ENCODE measurements at places on chromosomes 16 and 17.

DNA sequence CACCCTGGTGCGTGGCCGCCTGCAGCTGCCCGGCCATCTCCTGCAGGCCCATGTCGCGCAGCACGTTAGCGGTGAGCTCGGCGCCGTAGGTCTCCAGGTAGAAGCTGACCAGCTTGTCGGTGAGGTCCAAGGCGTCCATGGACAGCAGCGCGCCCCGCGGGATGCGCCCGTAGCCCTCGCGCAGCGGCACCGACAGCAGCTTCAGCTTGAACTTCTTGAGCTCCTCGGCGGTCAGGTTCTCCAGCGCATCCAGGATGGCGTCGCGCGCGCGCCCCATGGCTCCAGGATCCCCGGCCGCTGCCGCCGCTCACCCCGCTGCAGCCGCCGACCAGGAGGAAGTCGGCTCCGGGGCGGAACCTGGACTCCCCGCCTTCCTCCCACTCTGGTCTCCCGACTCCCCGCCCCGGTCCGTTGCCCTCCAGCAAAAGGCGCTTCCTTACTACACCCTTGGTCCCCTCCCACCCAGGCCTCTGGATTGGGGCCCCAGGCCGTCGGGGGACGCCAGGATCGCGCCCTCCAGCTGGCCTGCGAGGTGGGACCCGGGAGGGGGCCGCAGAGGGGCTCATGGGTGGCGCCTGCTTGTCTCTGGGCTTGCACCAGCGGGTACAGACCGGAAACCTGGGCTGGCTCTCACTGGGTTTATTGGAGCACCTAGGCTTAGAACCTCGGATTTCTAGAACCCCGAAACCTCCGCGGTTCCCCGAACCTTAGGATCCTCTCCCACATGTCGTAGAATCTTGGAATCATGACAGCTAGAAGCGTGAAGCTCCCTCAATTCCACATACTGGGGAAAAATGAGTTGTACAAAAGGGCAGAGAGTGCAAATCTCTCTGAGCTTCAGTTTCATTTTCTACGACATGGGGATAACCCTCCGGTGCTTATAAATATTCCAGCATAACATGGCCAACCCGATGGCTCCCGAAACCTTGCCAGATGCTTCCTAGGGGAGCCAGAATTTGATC, at the start of gene PYCARD:
Gene PYCARD, minus strand, starts transcription at position 347 of the 962 bp plus-strand sequence. Its CDS starts 70 bp downstream, at position 277.
- no peak for DNase-seq

DNA sequence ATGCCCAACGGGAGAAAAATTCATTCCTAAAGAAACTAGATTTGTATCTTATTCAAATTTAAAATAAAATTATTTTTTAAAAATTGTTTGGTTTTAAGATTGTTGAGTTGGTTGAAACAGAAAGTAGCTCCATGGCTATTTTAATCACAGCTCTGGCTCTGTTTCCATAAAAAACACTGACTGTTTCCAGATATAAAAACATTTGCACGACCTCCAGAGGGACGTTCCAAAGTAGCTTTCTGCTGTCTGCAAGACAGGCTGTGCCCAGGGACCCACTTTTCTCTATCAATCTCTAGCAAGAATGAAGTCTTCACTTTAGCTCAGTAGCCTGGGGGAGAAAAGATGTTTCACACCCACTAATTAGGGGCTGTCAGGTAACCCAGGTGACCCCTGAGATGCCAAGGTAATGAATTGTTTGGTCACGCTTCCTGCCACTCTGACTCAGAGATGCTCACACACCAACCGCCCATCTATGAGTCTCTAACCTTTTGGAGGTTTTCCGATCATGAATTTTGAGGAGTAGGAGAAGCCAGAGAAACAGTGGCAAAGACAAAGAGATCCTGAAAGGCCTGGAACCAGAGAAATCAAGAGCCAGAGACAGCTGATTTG, 220.1 kb upstream of the SOX9 start:
- no peak for DNase-seq

DNA sequence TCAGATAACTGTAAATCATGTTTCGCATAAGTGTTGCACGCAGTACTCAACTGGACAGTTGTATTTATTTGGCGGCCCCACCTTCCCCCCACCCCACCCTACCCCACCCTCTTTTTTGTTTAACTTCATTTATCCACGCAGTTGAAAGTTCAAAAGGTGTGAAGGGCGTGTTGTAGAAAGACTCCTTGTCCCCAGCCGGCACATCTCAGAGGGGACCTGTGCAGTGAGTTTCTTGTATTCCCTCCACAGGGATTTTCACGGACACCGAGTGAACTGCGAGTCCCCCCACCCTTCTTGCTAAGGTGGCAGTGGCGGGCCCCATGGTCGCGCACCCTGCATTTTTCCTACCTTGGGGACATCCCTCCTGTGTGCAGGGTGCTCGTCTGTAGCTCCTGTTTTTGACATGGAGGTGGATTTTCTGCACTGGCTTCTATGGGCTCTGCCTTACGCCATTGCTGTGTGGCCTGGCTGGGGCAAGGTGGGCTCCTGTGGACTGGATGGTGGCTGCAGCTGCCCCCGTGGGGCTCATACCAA, 36.2 kb downstream of the ADCY7 start:
- DNase-seq = no peak

DNA sequence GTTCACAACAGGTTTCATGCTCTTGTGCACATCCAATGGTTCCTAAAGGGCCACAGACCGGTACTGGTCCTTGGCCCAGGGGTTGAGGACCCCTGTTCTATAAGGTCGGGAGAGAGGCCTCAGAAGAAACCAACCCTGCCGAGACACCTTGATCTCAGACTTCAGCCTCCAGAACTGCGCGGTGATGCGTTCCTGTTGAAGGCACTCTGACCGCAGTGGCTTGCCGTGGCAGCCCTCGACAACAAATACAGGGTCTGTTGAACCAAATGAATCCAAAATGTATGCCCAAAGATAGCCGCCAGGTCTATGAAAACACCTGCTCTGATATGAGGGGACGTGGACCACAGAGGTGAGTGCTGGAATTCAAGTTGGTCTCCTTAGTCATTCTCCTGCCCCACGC, 389.8 kb downstream of the SEC14L1 start:
- DNase-seq = no peak

DNA sequence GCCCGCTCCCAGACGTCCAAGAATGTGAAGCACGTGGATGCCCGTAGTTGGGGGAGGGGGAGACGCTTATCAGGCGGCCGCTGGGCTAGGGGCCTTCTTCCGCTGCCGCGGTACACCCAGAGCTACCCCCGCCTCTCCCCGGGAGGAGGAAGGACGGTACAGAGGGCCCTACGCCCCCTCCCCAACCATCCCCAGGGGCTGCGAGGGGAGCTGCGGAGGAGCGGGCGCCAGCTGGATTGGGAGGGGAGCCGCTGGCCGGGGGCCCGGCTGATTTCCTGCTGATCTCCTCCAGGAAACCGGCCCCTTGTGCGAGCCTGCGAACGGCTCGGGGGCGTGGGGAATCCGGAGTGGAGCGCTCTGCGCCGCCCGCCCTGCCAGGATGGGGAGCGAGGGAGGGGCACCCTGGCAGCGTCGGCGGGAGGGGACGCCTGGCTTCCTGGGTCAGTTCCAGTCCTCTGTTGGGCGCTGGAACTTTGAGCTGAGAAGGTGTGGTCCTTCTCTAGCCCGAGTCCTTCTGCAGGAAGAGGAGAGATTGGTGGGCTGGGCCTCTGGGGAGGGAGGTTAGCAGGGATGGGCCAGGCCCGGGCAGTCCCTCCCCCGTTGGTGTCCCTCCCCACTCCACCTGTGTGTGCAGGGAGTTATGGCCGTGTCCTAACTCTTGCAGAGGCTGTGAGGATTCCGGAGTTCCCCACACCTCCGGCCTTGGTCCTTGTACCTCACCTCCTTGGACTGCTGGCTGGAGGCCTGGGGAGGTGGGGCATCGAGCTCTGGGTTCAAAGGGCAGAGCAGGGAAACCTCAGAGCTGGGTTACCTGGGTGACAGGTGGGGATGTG, 19.2 kb downstream of the GJD3 start:
- no peak for DNase-seq

DNA sequence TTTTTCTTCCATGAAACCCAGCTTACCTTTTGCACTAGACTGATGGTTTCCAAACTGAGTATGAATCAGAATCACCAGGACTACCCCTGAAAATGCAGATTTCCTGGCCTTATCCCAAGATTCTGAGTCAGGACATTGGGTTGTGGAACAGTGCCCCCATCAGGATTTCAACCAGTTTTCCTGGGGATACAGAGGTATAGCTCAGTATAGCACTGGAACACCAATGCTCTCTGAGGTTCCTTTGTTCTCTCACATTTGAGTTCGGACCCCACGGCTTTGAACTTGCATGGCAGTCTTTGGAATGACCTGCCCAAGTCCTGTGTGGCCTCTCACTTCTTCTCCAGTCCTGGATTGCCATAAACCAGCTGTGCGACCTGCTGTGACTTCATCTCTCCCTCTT, 12.8 kb upstream of the CCL8 start:
- no peak for DNase-seq

- DNase-seq = no peak
Observed at GRCh38 chr17:55527540-55528118, 16.4 kb upstream of the SMIM36 start.

GRCh38 chr16:70250748-70251628, 752 bp downstream of the EXOSC6 start:
- DNase-seq = no peak

DNA sequence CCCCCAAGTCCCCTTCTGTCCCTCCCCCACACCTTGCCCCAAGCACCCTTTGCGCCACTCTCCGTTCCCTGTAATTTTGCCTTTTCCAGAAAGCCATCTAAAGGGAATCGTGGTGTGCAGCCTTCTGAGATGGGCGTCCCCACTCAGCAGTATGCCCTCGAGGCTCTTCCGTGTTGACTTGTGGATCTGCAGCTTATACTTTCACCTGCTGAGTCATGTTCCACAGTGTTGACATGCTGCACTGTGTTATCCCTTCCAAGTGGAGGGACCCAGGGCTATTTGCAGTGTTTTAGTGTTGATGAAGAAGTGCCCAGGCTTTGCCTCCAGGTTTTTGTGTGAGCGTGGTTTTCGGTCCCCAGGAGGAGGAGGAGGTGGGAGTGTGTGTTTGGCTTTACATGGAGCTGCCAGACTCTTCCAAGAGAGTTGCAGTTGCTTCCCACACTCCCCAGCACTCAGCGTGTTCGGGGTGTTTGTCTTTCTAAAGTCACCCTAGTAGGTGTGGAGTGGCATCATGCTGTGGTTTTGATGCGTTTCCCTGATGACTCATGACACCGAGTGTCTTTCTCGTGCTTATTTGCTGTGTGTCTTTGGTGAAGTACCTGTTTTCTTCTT, 32.1 kb upstream of the JPT2 start:
- no peak for DNase-seq

DNA sequence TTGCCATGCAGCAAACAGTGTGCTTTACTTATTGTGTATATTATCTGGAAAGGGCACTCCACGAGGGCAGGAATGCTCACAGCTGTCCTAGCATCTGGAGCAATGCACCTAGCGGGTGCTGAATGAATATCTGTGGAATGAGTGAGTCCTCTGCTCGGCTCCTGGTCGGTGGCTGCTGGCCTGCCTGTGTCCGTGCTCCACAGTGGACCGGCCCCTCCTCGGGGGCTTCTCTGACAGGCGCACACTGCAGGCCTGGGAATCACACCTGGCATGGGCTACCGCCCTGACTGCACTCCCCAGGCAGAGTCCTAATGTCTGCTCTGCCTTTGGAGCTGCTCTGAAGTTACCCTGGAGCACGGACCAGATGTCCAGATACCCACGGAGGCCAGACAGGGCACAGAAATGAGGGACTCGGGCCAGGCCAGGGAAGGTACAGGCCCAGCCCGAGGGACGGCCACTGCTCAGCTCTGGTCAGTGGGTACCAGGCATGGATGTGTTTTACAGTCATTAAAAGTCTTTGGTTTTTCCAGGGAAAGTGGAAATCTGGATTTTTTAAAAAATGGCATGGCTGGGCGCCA, 21.1 kb upstream of the AKTIP start:
- no peak for DNase-seq

DNA sequence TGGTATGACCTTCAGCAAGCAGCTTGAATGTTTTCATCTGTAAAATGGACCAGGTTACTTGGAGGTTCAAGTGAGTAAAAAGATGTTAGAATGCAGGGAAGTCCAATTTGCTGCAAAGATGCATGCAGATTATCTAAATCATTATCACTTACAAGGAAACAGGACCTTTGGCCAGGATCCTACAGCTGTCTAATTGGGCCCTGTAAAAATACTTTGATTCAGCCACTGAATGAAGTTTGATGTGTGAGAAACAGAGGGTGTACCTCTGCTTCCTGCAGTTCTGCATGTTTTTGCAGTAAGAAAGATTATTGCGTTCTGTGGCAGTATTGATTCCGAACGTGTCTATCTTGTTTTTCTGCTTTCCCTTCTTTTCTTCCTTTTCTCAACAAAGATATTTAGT, 10.2 kb downstream of the CDH13 start:
- DNase-seq = no peak

Data from stimulated activated CD4-positive, alpha-beta T cell treated with anti-CD3 and anti-CD28 coated beads, Interleukin-1b, Interleukin-23, amount 100 ng/mL, for 1 hour (primary cell).